ENCODE measurements at places on chromosomes 7 and 10. TPM values are rescaled to one million over a fixed set of nuclear protein-coding genes. Genes with fewer than 3 reads are reported as not detected.

DNA sequence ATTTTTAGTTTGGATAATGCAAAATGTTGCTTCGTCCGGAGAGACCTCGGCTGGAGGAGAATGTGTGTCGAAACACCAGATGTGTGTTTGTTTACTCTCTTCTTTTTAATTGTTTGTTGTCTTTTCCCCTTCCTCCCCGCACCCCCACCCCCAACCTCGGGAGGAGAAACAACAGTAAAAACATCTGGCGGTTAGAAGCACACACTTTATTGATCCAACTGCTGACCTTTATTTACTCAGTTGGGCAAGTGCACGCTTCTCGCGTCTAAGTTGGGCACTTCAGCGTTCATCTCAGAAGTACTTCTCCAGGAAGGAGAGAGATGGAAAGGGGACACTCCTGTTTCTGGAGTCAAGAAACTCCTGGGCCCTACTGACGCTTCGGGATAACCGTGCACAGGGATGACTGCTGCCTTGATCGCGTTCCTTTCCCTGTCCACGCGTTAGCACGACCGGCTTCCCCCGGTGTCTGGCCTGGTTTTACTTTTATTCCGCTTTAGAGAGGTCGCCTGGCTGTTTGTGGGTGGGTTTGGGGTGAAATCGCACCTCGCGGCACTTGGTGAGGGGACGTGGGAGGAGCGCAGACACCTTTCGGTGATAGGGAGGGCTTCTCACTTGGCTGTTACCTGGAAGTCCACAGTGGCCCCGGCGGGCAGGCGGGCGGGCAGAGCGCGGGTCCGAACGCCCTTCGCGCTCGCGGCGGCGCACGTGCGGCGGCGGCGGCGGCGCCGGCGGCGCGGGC is 168.3 kb upstream of the PPP1R3A start:
- no peak overlapping the region for H3K4me3 ChIP-seq
- peak; percentile 30 for DNase-seq
- H3K27me3 ChIP-seq: peaks cover 17% of the 10 kb centered on the region
- peaks cover 27% of the 10 kb centered on the region for H3K4me1 ChIP-seq
- H3K36me3 ChIP-seq: no peaks in the 10 kb centered on the region
- H3K27ac ChIP-seq: no peak overlapping the region

GRCh38 chr7:148670807-148671206 is 27.9 kb upstream of the CUL1 start:
- no peaks in the 10 kb centered on the region for H3K4me1 ChIP-seq
- no peak overlapping the region for H3K27ac ChIP-seq
- no peaks in the 10 kb centered on the region for H3K27me3 ChIP-seq
- no peak overlapping the region for H3K4me3 ChIP-seq

DNA sequence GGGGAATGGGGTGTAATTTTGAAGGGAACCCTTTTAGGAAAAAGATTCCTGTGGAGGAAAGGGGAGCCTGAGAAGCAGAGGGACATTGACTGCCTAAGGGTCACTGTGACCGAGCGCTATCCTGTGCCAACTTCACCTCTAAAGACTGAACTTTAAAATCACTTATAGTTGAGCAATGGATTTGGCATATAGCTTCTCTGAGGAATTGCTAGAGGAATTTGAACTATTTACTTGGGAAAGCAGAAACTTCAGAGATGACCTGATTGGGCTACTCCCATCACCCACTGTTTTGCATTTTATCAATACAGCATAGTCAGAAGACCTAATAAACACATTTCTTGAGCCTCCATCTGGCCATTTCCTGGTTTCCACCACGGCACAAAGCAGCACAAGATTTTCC is 23.7 kb upstream of the WNT16 start:
- DNase-seq: no peak
- H3K27me3 ChIP-seq: no peaks in the 10 kb centered on the region
- no peaks in the 10 kb centered on the region for H3K4me1 ChIP-seq
- no peak overlapping the region for H3K4me3 ChIP-seq
- H3K36me3 ChIP-seq: no peaks in the 10 kb centered on the region
- H3K27ac ChIP-seq: no peak overlapping the region

- peaks cover 4% of the 10 kb centered on the region for H3K27me3 ChIP-seq
- H3K27ac ChIP-seq: no peak overlapping the region
- no peaks in the 10 kb centered on the region for H3K4me1 ChIP-seq
- H3K36me3 ChIP-seq: no peaks in the 10 kb centered on the region
- H3K4me3 ChIP-seq: no peak overlapping the region
- DNase-seq: no peak
Observed at GRCh38 chr7:81449105-81449504, 320.7 kb downstream of the HGF start.

DNA sequence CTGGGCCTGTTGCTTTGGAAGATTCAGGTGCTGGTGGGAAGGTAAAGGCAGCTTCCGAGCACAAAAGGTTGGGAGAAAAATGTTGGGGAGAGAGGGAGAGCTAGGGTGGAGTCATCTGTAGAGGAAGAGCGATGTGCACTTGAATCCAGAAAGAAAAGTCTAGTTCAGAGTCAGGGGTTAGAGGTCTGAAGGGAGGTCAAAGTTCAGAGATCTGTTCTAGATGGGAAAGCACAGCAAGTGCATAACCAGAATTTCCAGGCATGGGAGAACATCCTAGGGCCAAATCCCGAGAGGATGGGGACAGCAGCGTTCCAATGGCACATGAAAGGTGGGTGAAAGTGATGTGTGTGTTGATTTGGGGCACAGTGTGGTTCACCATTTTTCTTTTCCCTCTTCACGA is 51.5 kb upstream of the MKLN1 start:
- H3K27me3 ChIP-seq: no peaks in the 10 kb centered on the region
- no peak for DNase-seq
- H3K36me3 ChIP-seq: no peaks in the 10 kb centered on the region
- peaks cover 19% of the 10 kb centered on the region for H3K4me1 ChIP-seq
- no peak overlapping the region for H3K27ac ChIP-seq

- H3K4me1 ChIP-seq: peaks cover 21% of the 10 kb centered on the region
- H3K36me3 ChIP-seq: no peaks in the 10 kb centered on the region
- H3K27me3 ChIP-seq: no peaks in the 10 kb centered on the region
- no peak overlapping the region for H3K27ac ChIP-seq
- no peak for DNase-seq
Observed at GRCh38 chr10:126108693-126109092, 212.3 kb downstream of the FANK1 start.

DNA sequence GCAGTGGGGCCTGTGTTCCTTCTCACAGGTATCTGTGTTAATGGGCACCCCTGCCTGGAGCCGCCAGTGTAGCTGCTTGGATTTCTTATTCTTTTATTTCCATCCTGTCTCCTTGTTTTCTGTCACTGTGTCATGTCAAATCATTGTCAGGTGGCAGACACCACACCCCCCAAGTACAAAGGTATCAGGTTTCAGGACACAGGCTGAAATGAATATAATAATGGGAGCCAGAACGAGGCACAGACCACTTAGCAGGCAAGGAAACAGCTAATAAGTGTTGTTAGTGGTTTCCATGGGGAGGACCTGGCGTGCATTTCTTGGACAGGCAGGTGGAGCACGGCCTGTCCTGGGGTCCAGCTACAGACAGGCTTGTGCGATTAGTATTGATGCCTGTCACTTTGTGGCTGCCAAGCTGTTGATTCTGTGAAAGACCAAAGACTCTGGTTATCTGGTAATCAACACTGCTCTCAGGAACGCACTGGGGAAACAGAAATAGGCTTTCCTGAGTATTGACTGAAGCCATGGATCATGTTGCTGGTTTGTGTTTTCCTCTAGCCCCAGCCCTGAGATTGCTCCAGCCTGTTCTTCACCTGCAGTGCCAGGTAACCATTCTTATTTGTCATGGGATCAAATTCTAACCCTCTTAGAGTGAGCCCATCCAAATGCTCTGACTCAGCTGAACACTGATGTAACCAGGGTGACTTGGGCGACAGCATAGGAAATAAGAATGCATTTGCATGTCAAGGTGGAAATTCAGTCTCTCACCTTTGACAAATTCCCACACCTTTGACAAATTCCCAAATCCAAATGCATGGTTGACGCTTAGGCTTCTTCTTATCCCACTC is 1002.0 kb downstream of the LRMDA start:
- H3K36me3 ChIP-seq: no peaks in the 10 kb centered on the region
- H3K4me1 ChIP-seq: peaks cover 38% of the 10 kb centered on the region
- no peak overlapping the region for H3K27ac ChIP-seq
- DNase-seq: no peak
- no peak overlapping the region for H3K4me3 ChIP-seq

- no peaks in the 10 kb centered on the region for H3K4me1 ChIP-seq
- H3K36me3 ChIP-seq: no peaks in the 10 kb centered on the region
- H3K4me3 ChIP-seq: no peak overlapping the region
- no peak for DNase-seq
Observed at GRCh38 chr7:143314127-143314526, 1.8 kb upstream of the CLCN1 start.

GRCh38 chr7:134954197-134955082 is 31.9 kb upstream of the AGBL3 start:
- H3K4me3 ChIP-seq: no peak overlapping the region
- no peaks in the 10 kb centered on the region for H3K36me3 ChIP-seq
- no peaks in the 10 kb centered on the region for H3K4me1 ChIP-seq
- H3K27me3 ChIP-seq: no peaks in the 10 kb centered on the region
- DNase-seq: no peak

GRCh38 chr7:88316456-88316855 is 9.8 kb upstream of the STEAP4 start:
- no peak overlapping the region for H3K4me3 ChIP-seq
- no peak overlapping the region for H3K27ac ChIP-seq
- H3K36me3 ChIP-seq: no peaks in the 10 kb centered on the region

GRCh38 chr10:6722616-6723004 is 142.5 kb upstream of the PRKCQ start:
- H3K4me3 ChIP-seq: no peak overlapping the region
- H3K4me1 ChIP-seq: no peaks in the 10 kb centered on the region
- no peaks in the 10 kb centered on the region for H3K27me3 ChIP-seq
- H3K27ac ChIP-seq: no peak overlapping the region

- no peaks in the 10 kb centered on the region for H3K4me1 ChIP-seq
- no peak overlapping the region for H3K27ac ChIP-seq
- H3K27me3 ChIP-seq: no peaks in the 10 kb centered on the region
- H3K4me3 ChIP-seq: no peak overlapping the region
- DNase-seq: no peak
Observed at GRCh38 chr7:138170959-138171703, 94.9 kb downstream of the AKR1D1 start.

DNA sequence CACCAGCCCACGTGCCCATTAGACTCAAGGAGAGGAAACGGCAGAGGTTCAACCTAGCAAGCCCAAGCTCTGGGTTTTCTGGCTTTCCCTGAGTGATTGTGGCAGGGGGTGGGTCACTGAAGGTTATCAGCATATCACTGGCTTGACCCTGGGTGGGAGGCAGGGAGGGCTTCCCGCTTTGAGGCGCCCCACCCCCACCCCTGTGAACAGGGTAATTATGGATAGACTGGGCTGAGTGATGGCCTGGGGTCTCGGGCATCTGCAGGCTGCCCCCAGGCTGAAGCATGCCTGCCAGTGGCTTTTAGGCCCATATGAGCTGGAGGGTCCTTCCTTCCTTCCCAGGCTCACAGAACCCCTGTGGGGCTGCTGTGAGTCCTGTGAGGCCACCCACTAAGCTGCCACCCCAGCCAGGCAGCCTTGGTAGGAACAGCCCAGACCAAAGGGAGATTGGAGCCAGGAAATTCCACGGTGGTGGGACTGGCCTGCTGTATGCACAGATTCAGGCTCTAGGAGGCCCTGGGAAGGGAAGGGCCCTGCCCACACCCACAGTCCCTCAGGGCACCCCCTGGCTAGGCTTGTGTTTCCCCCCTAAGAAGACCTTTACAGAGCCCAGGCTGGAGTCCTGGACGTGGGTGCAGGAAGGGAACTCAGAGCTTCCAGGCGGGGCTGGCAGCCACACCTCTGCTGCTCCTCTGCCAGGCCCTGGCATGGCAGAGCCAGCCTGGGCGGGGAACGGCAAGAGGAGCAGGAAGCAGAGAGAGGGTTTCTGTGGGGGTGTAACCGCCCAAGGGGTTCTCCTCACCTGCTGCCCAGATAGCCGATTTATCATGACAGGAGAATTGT is 33.1 kb downstream of the GPRIN2 start:
- H3K27ac ChIP-seq: no peak overlapping the region
- peaks cover 16% of the 10 kb centered on the region for H3K4me1 ChIP-seq
- H3K4me3 ChIP-seq: no peak overlapping the region
- no peaks in the 10 kb centered on the region for H3K27me3 ChIP-seq

DNA sequence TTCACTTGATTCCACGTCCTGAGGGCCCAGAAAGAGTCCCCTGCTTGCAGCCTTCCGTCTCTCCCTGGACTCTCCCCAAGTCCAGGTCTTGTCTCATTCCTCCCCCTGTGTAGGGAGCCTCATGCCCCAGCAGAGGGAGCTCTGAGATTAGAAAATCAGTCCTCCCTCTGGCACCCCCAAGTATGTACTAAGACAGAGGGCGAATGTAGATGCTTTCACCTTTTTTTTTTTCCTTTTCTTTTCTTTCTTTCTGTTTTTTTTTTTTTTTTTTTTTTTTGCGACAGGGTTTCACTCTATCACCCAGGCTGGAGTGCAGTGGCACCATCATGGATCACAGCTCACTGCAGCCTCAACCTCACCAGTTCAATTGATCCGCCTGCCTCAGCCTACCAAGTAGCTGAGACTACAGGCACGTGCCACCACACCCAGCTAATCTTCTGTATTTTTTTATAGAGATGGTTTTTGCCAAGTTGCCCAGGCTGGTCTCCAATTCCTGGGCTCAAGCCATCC is 10.3 kb downstream of the SFXN3 start:
- H3K36me3 ChIP-seq: no peaks in the 10 kb centered on the region
- no peak overlapping the region for H3K4me3 ChIP-seq
- H3K27ac ChIP-seq: peak overlapping the region; percentile 89
- DNase-seq: peak; percentile 87

DNA sequence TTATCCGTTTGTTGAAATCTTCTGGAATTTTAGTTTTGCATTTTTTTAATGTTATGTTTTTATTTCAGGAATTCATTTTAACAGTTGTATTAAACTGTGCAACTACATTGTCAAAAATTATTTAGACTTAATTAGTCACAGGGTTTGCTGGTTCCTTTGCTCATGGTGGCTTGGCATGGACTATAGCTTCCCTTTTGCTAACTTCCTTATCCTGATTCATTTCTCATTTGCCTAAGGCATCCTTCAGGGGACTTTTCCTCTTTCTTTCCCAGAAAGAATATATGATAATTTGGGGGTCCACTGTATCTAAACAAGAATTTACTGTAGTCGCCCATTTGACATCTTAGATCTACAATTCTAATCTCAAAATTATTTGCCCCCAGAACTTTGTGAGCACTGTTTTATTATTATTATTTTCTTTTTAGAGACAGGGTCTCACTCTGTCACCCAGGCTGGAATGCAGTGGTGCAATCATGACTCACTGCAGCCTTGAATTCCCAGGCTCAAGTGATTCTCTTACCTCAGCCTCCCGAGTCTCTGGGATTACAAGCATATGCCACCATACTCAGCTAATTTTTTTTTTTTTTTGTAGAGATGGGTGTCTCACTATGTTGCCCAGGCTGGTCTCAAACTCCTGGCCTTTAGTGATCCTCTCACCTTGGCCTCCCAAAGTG is 13.9 kb downstream of the FIGNL1 start:
- no peaks in the 10 kb centered on the region for H3K36me3 ChIP-seq
- no peak overlapping the region for H3K27ac ChIP-seq
- H3K4me3 ChIP-seq: no peak overlapping the region
- no peaks in the 10 kb centered on the region for H3K4me1 ChIP-seq
- no peak for DNase-seq

The NUDT1 gene
- 11.6 TPM for total RNA-seq

The COBL gene
- 0.71 TPM for total RNA-seq

The PTPRZ1 gene
- total RNA-seq: 1.9 TPM

The FFAR4 gene
- 0.71 TPM for total RNA-seq

The GHRHR gene
- total RNA-seq: not detected

The ZNF365 gene
- 1.7 TPM for total RNA-seq

The DKK1 gene
- total RNA-seq: not detected

The NCF1 gene
- 3.0 TPM for total RNA-seq

The OR2A42 gene
- 0.18 TPM for total RNA-seq

Measured in adrenal gland (tissue), 19 donors.